Activated effector memory CD4-positive, alpha-beta T cell treated with Interleukin-2 at 50 U/mL for 16 hours (primary cell): ENCODE measurements at places on chromosomes 7 and 10.

GRCh38 chr10:14648005-14648765 lies 126.5 kb downstream of the FAM107B start:
- peak; percentile 54 for DNase-seq

DNA sequence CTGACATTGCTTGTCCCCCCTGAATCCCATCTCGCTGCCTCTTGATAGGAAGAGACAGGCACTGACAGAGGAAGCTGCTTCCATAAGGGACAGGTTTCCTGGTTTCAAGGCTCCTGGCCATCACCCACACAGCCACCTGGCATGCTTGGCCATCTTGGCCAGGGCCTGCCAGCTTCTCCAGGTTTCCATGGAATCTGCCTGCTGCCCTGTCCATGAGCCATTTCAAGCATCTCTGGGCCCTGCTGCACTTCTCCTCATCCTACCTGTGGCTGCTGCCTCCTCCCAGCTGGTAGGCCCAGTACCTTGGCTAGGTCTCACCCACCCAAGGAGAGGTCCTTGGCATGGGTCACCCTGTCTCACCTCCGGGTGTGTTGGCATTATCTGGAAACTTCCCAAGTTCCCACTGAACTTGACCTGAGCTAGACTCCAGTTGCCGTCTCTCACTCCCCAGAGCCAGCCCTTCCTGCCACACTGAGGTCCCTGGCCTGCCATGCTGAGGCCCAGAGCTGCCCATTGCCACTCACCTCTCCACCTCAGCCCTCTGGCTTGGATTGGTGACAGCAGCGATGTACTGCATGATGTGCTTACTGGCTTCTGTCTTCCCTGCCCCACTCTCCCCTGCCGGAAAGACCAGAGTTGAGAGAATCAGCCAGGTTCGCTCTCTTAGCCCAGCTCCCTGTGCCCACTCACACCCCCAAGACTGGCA lies 2.6 kb downstream of the MYO1G start:
- DNase-seq = no peak

GRCh38 chr7:17279061-17279460 lies 19.4 kb upstream of the AHR start:
- DNase-seq = no peak

DNA sequence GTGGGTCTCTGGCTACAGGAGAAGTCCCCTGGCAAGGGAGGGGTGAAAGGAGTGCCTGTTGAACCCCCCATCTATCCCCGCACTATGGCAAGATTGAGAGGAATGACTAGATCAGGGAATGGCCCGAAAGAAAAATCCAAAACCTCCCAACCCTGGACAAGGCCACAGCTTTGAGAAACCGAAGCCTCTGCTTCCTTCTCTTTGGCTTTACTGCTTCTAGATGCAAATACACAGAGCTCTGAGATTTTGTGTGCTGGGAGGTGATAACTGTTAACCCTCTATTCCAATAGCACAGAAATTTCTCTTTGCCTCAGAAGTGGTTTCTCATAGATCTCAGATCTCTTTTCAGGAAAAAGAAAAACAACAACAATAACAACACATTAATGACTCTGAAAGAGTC lies 15.0 kb downstream of the CAV1 start:
- no peak for DNase-seq

GRCh38 chr10:114855776-114856543 lies 34.4 kb downstream of the FHIP2A start:
- DNase-seq = no peak

GRCh38 chr10:123069246-123069986 lies 60.6 kb downstream of the ACADSB start:
- DNase-seq = no peak

DNA sequence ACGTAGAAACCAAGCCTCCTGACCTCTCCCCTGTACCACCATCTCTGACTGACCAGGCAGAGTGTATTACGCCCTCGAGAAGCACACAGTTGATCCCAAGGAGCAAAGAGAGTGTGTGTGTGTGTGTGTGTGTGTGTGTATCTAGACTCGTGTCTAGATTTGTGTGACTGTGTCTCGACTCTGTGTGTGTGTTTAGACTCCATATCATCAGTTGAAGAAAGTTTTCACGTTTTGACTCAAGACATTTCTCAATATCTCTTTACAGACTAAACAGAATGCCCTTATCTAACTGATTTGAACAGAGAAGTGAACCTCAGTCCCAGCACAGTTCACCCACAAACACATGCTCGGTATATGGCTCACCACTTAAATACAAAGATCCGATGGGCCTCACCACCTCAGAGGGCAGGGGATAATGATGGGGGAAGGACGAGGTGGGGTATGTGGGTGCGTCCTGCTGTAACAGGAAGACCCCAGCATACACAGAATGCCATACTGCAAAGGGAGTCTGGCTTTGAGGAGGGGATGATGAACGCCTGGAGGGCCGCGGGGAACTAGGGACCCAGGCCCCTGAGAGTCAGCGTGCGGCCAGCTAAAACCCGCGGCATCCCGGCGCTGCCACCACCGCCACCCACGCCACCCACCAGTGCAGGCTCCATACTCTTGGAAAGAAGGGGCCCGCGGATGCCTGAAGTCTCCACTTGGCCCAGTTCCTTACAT lies 780 bp downstream of the ALDH18A1 start:
- peak; percentile 1 for DNase-seq
